H1 (cell line): ENCODE measurements at places on chromosomes 3 and 15.

DNA sequence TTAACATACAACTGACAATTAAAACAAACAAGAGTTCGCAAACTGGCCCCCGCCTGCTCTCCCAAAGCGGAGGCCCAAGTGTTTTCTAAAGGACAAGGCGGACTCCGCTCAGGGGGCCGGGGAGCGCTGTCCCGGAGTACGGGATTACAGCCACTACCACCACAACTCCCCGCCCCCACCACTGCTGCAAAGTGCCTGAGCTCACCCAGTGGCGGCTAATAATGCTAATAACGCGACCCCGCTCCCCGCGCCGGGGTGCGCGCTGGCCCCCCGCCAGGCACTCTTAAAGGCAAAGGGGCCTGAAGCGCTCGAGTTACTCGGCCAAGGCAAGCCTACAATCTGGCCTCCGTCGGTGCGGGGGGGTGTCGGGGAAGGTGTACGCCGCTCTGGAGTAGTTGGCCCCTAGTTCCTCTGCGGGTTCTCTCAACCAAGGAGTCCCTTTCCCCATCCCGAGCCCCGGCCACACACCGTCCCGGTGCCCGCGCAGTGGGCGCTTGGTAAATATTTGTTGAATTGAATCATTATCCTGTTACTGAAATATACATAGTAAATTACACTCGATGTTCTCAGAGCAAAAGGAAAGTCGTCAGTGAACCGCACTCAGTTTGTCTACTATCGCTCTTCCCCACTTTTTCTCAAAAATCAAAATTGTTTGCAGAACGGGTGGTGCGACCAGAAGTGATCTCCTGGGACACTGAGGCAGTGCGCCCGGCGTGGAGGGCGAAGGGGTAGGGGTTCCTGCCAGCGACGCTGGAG lies 827 bp downstream of the WNT5A start:
- no peak for DNase-seq

GRCh38 chr3:98501270-98501669 lies 3.8 kb downstream of the OR5K2 start:
- DNase-seq = no peak

- DNase-seq = no peak
These were observed 503.5 kb downstream of the EDEM1 start for GRCh38 chr3:5690904-5691532.

- DNase-seq = no peak
These were observed 46.7 kb upstream of the VGLL3 start for GRCh38 chr3:87037652-87038051.

- no peak for DNase-seq
These were observed 8.7 kb downstream of the COL8A1 start for GRCh38 chr3:99647081-99647480.

DNA sequence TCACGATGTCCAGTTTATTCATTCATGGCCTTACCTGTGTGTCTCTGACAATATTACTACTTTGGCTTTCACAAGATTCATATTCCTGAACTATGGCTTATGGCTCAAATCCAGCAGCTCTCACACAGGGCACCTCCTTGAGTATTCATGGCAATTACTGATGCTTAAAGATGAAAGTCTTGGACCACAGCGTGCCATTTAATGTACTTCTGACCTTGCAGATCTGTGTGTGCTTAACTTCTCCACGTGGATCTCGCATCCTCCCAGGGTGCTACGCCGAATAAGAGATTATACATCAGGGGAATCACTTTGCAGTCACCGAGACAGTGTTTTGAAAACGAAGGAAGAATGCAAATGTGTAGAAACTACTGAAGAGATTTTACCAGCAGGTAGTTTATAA lies 147.5 kb downstream of the TNIK start:
- DNase-seq = no peak

DNA sequence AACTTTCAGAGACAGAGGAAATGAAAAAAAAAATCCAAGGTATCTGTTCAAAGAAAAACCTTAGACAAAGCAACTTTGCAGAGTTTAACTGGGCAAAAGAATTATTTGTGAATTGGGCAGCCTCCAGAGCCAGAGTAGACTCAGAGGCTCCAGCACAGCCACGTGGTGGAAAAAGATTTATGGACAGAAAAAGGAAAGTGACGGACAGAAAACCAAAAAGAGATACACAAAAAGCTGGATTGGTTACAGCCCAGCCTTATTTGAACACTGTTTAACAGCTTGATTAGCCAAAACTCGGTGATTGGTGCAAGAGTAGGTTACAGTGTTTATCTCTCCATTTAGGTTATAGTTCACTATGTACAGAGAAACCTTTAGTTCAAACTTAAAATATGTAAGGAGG lies 23.7 kb upstream of the GPD1L start:
- no peak for DNase-seq

- DNase-seq = no peak
These were observed 82.0 kb upstream of the TBL1XR1 start for GRCh38 chr3:177279118-177279815.
